ENCODE measurements at places on chromosomes 2 and 18. TPM values are rescaled to one million over a fixed set of nuclear protein-coding genes. Genes with fewer than 3 reads are reported as not detected.

- no peak for DNase-seq
Observed at GRCh38 chr2:121253674-121254240, 31.2 kb downstream of the TFCP2L1 start.

ALKAL2 gene
- polyA plus RNA-seq = not detected

GRCh38 chr2:218028562-218029348 lies 26.0 kb upstream of the TNS1 start:
- DNase-seq = no peak

DNA sequence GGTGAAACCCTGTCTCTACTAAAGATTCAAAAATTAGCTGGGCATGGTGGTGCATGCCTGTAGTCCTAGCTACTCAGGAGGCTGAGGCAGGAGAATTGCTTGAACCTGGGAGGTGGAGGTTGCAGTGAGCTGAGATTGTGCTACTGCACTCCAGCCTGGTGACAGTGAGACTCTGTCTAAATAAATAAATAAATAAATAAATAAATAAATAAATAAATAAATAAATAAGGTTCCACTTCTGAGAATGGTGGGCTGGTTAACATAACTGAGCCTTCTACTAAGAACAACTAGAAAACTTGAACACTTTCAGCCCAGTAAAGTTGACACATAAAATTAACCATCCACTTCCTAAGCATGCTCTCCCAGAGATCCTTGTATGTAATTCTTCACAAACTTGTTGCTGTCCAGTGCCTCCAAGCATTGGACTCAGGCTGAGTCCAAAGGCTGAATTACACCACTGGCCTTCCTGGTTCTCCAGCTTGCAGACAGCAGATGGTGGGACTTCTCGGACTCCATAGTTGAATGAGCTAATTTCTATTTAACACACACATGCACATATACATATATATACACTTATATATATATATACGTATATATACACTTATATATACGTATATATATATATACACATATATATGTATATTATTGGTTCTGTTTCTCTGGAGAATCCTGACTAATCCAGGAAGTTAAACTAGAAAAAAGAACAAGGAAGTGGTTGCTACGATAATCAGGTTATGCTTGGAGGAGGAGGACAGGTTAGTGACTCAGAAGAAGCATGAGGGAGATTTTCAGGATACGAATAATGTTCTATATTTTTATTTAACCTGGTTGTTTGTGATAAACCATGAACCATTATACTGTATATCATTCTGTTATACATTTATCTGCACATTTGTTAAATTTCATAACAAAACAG lies 348.8 kb downstream of the METTL4 start:
- no peak for DNase-seq

DNA sequence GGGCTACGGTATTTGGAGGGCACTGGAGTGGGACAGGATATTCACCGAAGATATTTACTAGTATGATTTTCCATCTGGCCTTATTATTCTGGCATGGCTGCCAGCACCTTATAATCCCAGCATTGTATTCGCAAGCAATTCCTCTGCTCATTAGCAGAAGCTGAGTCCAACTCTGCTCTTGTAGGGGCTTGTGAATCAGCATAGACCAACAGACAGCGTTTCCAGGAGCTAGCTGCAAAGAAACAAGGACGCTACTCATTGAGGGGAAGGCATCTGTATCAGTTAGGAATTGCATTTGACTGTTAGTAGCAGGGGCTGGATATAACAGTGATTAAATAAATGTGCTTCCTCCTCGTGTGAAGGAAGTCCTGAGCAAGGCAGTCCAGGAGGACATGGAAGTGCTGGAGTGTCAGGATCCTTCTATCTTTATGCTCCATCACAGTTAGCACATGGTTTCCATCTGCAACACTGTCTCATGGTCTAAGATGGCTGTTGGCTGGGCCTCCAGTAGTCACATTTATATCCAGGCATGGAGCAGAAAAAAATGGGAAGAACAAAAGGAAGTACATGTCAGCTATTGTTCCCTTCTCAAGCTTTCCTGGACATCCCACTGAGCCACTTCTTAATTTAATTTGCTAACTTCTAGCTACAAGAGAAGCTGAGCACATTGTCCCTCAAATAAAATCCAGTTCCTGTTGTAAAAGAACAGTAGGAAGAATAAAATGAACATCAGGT lies 214.1 kb downstream of the C1D start:
- DNase-seq = no peak

ACADL gene
- 0.03 TPM for polyA plus RNA-seq

GRCh38 chr2:24870891-24871705 lies 48.9 kb downstream of the ADCY3 start:
- DNase-seq = no peak

DNA sequence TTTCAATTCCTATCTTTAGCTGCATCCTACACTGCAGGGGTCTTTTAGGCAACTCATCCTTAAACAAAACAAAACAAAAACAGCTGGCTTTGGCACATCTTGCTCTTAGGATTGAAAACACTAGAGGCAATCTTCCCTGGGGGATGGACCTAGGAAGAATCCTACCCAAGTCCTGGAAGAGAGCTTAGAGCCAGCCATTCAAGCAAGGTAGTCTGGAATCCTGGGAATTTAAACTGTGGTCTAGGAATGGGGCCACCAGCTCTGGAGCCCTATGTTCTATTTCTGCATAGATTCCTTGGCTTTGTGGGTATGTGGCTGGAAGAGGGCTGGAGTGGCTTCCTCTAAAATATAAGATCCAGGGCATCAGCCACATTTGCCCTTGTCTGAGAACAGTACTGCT lies 27.7 kb downstream of the MYL1 start:
- DNase-seq = no peak

DNA sequence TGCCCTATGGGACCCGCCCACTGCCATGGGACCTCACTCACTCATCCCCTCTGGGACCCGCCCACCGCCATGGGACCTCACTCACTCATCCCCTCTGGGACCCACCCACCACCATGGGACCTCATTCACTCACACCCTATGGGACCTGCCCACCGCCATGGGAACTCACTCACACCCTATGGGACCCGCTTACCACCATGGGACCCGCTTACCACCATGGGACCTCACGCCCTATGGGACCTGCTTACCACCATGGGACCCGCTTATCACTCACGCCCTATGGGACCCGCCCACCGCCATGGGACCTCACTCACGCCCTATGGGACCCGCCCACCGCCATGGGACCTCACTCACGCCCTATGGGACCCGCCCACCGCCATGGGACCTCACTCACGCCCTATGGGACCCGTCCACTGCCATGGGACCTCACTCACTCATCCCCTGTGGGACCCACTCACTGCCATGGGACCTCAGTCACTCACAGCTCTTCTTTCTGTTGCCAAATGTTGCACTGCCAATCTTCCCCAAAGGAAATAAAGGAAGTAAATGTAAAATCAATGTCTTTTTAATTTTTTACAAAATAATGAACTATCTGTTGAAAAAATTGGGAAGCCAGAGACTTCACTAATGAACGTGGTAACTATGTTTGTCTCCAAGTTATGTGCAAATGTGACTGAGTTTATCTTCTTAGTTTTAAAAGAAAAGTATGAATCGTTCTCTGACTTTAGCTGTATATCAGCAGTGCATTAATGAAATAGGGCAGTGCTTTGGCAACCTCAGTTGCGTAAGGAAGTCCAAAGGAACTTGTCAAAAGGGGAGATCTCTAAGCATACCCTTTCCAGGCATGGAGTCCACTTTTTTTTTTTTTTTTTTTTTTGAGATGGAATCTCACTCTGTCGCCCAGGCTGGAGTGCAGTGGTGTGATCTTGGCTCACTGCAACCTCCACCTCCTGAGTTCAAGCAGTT lies 101.5 kb upstream of the MGAT5 start:
- DNase-seq = no peak

DNA sequence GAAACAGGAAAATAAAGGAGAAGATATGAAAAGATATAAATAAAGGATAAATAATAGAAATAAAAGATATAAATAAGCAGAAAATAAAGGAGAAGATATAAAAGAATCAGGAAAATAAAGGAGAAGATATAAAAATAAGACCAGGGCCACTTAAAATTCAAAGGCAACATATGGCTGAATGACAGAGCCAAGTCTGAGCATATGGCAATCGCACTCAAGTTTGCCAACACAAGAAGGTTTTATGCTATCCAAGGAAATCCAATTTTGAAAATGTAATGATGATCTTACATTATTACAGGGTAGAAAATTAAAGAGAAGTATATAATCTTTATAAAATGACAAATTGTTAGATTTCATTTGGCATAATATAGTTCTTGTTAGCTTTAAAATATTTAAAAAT lies 33.6 kb downstream of the USP40 start:
- DNase-seq = no peak

DNA sequence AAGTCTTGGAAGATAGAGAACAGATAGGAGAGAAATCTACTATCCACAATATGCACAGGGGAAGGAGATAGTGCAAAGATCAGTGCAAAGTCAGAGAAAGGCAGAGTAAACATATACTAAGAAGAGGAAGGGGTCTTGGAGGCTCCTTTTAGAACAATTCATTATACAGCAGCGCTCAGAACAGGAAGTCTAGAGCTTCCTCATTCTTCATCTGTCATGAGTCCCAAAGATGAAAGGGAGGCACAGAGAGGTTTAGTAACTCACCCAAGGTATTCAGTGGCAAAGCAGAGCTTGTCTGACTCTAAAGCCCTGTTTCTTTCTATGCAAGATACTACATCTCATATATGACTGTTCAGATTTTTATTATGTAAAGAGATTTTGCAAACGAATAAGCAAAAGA lies 1.4 kb downstream of the SP110 start:
- DNase-seq = no peak

- no peak for DNase-seq
Observed at GRCh38 chr2:25184254-25184653, 15.9 kb upstream of the POMC start.

DNA sequence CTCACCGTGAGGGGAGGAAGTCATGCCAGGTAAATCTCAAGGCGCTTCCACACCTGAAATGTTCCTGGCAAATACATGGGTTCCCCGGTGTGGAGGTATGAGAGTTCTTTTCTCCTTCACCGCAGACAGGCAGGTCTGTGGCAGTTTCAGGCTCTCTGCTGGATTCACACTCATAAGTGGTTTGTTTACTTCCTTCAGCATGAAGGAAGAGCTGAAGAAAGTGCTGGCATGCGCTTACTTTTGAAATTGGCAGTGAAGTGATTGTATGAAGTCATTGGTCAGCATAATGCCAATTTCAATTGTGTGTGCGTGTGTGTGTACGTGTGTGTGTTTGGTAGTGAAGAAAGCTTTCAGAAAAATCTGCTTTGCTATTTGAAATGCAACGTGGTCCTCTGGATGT lies 43.4 kb downstream of the RNF144A start:
- DNase-seq = no peak

LAMA3 gene
- polyA plus RNA-seq = 1,944 TPM

DNA sequence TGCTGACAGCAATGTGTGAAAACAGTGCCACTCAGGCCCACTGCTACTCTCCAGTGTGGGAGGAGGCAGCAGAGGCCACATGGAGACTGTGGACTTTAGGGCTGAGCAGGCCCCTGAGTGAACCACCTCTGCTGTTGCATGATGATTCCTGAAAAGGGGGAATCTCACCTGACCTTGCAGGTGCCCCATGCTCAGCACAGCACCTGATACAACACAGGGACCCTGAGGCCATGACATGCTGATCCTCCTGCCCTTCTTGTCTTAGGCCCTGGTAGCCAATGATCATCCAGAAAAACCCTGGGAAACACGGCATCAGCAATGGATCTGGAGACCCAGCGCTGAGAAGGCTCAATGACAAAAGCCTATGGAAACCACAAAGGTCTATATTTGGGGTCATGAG lies 446.8 kb upstream of the MYT1L start:
- no peak for DNase-seq
